CD8-positive, alpha-beta memory T cell (primary cell): ENCODE measurements at places on chromosomes 5 and 9. TPM values are rescaled to one million over a fixed set of nuclear protein-coding genes. Genes with fewer than 3 reads are reported as not detected.

Gene MAMDC4
- 12.9 TPM for total RNA-seq

GRCh38 chr9:127746959-127747569 lies 12.0 kb upstream of the TOR2A start:
- DNase-seq: peak; percentile 77

Gene BSPRY
- total RNA-seq: 1.4 TPM

GRCh38 chr5:10565785-10566542 lies 2.1 kb downstream of the ANKRD33B start:
- no peak for DNase-seq

DNA sequence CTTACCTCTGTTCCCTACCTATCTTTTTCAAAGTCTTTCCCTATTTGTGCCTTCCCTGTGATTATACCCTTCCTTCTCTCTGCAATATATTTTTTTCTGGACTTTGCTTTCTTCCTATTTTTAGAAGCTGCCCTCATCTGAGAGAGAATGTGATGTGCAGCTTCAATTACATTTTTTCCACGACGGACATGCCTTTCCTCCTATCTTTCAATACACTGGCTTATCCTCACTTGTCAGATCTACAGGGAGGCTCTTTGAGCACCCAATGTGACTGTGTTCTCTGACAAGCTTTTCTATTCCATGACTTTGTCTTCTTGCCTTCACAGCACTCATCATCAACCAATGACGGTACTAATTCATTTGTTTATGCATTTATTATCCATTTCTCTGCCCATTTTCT lies 227.9 kb upstream of the CLINT1 start:
- no peak for DNase-seq
